HepG2 (cell line): ENCODE measurements at places on chromosomes 1 and 21. TPM values are rescaled to one million over a fixed set of nuclear protein-coding genes. Genes with fewer than 3 reads are reported as not detected.

DNA sequence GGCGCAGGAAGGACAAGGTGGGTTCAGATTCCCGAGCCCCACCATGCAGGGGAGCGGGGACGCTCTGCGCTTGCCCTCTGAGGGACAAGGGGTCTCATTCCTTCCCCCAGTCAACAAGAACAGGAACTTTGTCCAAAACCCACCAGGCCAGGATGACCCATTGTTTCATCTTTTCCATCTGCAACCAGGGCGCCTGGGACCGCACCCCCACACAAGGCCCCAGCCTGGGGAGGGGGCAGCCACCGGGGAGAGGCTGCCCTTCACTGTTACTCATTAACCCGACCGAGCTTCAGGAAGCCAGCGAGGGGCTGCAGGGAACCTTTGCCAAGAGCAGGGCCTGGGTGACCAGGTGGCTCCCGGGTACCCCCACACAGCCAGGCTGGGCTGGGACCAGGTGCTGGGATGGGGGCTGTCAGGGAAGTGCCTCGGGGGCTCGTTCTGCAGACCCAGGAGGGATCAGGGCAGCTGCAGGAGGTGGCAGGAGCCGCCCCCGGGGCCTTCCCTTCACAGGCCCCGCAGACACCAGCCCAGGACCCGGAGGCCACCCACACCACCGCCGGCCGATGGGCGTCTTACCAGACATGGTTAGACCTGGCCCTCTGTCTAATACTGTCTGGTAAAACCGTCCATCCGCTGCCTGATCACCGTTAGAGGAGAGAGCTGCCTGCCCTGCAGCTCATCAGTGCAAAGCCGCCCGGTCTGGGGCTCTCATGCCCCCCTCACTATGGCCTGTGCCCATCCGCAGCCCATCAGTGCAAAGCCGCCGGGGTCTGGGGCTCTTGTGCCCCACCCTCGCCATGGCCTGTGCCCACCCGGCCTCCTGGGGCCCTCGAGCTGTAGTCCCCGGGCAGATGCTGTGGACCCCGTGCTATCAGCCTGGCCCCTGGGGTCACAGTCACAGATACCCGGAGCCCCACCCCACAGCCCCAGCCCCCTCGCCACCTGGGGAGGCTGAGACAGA, 4.9 kb upstream of the TTLL10 start:
- peak; percentile 64 for DNase-seq

DNA sequence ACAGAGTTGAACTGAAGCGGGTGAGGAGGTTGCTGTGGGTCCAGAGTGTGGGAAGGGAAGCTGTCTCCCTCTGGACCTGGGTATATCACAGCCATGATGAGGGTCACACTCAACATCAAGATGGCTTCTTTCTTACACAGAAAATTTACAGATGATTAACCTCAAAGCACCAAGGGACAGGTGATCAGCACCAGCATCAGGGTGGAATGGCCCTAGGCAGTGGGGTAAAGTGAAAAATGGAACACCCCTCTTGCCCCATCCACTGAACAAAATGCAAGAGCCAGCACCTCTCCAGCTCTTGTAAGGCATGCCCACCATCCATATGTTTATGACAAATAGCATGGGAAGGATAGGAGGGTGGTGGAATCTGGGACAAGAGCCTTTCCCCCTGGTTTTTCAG, 40.3 kb downstream of the HSD3B1 start:
- no peak for DNase-seq

GRCh38 chr1:18748435-18748834, 111.0 kb downstream of the TAS1R2 start:
- no peak for DNase-seq

GRCh38 chr1:47947531-47947930, 49.7 kb downstream of the TRABD2B start:
- DNase-seq, result no peak

DNA sequence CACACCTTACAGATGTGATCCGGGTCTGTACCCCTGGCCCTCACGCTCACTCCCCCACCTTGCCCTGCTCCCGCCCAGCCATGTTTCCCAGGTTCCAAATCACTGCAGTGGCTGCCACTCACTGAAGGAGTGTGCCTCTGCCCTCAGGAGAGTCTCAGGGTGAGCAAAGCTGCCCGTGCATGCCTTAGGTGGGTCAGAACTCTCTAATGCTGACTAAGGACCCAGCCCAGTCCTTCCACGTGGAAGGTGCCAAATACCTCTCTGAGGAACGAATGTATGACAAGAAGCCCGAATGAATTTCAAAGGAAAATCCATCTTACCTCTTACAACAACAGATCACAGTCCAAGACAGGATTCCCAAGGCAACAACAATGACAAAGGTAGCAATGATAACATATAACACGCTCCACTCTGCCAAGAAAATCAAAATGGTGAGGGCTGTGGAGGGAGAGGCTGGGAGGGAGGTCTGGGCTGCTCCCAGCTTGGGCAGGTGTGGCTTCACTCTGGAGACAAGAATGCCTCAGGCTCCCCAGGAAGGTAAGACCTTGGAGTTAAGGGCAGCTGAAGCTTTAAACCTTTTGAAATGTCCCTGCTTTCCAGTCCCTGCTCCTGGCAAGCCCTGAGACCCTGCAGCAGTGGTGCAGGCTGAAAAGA, 115.2 kb downstream of the KIAA0319L start:
- no peak for DNase-seq

GRCh38 chr1:153430561-153430960, 14.2 kb downstream of the S100A7A start:
- DNase-seq, result no peak

DNA sequence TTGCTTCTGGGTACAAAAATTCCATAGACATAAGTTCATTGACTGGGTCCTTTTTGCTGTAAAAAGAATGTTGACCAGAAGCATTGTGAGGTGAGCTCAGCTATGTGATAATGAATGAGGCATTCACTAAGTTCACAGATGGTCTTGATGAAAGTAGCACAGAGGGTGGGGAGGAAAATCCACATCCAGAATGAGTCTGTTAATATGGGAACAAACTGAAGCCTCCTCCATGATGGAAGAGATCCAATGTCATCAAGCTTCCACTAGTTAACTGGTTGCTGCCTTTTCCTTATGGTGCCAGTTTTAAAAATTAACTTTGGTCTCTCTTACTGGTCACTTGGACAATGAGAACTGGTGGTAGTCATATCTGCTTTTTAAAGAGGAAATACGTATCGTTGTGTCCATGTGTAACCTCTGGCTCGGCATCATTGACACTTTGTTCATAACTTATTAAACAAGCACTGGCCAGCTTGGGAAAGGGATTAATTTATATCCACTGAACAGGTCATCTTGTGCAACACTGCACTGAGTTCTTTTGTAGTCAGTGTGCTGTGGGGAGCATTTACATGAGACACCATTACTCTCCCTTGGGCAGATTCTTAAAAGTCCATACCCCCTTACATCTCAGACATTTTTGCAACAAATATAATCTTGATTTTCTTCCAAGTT, 88.6 kb downstream of the ADAMTS1 start:
- DNase-seq, result no peak

DNA sequence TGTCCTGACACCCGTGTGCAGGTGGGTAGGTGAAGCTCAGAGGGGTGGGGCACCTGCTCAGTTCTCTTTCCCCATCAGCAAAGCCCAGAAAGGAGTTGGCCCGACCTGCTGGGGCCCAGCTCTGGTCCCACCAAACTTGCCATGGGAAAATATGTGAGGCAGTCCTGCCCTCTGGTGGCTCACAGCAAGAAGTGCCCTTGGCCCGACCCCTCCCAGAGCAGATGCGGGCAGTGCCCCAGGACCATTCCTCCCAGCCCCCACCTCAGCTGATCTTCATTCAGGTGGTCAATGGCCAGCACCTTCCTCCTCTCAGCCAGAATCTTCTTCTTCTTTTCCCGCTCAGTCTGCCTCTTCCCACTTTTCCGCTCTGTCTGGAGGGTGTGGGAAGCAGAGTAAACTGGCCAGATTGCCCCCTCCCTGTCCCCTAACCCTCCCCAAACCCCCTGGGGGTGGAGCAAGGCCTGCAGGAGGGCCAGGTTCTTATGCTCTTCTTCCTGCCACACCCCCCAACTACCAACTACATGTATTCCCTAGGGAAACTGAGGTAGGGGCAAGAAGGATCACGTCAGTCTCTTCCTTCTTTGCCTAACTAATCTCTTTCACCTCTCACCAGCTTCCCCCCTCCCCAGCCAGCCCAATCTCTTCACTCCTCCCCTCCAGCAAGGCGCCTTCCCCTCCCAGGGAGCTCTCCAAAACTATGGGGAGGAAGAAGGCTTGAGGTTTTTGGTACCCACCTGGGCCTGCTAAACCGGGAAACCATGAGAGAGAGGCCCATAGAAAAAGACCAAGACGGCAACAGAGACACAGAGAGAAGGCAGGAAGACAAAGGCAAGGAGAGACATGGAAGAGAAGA, 15.6 kb downstream of the TNNT2 start:
- DNase-seq, result peak; percentile 28

DNA sequence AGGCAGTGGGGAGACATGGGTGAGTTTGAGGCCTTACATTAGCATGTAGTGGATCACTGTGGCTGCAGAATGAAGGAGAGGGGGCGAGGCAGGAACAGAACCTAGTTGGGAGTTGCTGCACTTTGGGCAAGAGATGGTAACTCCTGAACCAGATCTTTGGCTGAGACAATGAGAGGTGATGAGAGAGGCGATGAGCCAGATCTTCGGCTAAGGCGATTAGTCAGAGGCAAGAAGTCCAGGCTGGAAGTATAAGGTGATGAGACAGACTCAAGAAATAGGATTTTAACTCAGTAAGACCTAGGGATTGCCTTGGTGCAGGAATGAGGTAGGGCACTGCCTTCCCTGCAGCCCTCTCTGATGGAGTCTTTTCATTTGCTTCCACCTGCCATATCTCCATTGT, 9.1 kb upstream of the ARTN start:
- no peak for DNase-seq

DNA sequence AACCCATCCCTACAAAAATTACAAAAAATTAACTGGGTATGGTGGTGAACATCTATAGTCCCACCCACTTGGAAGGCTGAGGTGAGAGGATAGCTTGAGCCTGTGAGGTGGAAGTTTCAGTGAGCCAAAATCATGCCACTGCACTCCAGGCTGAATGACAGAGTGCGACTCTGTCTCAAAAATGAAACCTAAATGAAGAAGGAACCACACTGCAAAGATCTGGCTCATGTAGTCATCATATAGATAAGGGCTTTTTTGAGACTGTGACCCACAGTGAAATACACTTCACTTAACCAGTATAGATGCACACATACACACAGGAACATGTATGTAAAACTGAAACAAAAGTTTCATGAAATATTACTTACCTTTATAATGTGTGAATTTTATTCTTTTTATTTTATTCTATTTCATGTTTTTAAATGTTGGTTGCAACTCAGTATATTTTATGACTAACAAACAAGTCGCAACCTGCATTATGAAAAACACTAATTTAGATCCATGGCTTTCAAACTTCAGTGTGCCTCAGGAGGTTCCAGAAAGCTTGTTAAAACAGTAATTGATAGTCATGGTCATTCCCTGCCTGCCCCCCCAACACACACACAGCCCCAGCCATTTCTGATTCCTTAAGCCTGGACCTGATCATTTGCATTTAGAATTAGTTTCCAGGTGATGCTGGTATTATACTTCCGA, 189.5 kb downstream of the PATJ start:
- DNase-seq, result no peak

DNA sequence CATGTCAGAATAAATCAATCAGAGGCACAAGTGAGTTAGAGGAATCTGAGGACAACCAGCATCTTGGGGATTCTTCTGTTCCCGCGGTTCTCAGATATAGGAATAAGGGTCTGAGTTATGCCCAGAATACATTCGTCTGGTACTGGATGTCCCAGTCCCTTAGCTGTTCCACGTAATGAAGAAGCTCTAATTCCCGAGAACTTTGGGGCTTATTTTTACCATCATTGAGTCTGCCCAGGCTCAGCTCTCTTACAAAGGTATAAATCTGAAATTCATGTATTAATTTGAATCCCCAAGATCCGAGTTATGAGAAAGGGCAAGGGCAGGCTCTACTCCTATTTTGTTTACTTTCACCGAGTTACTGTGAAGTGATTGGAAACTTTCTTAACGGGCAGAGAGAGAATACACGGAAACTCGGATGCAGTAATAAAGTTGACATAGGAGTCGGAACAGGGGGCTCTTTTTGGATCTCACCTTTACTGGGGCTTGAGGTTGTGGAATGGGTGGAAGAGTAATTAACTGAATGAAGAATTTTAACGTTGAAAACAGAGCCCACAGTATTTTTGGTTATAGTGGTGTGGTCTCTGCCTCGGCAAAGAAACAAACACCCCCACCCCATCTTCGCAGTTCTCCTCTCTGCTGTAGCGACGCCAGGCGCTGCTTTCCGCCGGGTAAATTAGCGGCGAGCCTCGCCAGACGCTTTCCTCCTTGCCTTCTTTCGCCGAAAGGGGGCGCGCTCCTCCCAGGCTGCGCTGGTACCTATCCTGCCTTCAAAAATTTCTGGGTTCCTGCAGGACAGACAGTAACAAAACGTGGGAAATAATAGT, 7.1 kb downstream of the PRRX1 start:
- no peak for DNase-seq

- no peak for DNase-seq
These were observed 22.6 kb downstream of the FOXD2 start for GRCh38 chr1:47460456-47460855.

Gene KCNQ4
- 0.02 TPM in 1 of 2 replicates, not detected in the other for total RNA-seq

Gene KCNT2
- total RNA-seq, result not detected in 2 replicates

Gene TOR1AIP2
- 65.8 and 89.4 TPM in 2 replicates for total RNA-seq

Gene TAS1R1
- 0.98 and 1.4 TPM in 2 replicates for total RNA-seq

Gene ANXA9
- 23.9 and 29.9 TPM in 2 replicates for total RNA-seq

Gene CCDC27
- not detected in 2 replicates for total RNA-seq

Gene AGL
- total RNA-seq, result 13.1 and 28.0 TPM in 2 replicates

Gene SPATA21
- total RNA-seq, result 0.21 and 0.80 TPM in 2 replicates

Gene SLC30A1
- 24.4 and 26.8 TPM in 2 replicates for total RNA-seq

Gene IVNS1ABP
- 41.6 and 51.7 TPM in 2 replicates for total RNA-seq
